ENCODE measurements at places on chromosomes 12 and 14.

GRCh38 chr12:108043286-108043685 is 85.8 kb upstream of the WSCD2 start:
- DNase-seq = no peak

GRCh38 chr12:131208425-131208824 is 254.7 kb downstream of the ADGRD1 start:
- DNase-seq = no peak

DNA sequence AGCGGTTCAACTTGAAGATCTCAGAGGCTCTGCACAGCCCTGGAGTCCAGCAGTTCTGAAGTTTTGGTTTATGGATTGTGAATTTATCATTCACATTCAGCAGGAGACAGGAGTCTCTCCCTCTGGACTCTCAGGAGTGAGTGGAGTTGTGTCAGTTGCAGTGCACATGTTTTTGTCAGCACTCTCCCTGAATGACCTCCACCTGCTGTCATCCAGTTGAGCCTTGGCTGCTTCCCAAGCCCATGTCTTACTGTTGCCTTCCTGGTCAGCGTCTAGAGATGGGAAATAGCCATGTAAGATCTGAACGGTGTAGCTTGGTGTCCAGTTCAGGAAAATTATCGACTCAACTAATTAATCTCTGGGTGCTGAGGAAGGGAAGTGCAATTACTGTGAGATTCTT is 133.2 kb downstream of the PRKCH start:
- DNase-seq = no peak

GRCh38 chr12:16946704-16947103 is 340.7 kb upstream of the LMO3 start:
- DNase-seq = no peak

GRCh38 chr14:36656687-36657398 is 4.8 kb upstream of the PAX9 start:
- DNase-seq = no peak

GRCh38 chr14:20723488-20723887 is 22.2 kb upstream of the EDDM3A start:
- no peak for DNase-seq

DNA sequence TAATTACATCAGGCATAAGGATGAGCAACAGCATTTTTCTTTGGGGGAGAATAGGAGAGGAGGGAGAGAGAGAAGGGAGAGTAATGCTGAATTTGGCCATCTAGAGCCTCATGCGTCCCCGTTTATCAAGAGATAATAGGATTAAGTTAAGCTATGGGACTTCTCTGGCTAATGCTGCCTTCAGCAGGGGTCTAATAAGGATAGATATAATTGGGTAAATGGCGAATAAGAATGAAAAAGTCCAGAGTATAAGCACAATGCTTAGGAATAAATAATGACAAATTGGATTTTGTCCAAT is 470.0 kb downstream of the EGLN3 start:
- no peak for DNase-seq

- peak; percentile 9 for DNase-seq
These were observed 106.6 kb downstream of the BRMS1L start for GRCh38 chr14:35932659-35933159.

GRCh38 chr14:39446131-39446744 is 14.0 kb upstream of the FBXO33 start:
- DNase-seq = no peak

GRCh38 chr12:28506271-28506670 is 316.0 kb downstream of the CCDC91 start:
- no peak for DNase-seq

- peak; percentile 48 for DNase-seq
These were observed 138.8 kb upstream of the WSCD2 start for GRCh38 chr12:107990325-107990724.

DNA sequence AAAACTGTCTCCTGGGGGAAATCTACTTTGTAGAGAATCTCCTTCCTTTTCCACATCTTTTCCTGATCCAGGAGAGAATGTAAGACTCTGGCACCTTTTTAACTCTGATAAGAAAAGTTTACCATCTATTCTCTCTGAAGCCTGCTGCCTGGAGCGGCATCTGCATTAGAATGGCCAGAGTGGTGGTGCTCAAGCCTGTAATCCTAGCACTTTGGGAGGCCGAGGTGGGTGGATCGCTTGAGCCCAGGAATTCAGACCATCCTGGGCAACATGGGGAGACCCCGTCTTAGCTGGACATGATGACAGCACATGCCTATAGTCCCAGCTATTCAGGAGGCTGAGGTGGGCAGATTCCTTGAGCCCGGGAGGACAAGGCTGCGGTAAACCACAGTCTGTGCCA is 1.4 kb upstream of the CHFR start:
- DNase-seq = no peak

GRCh38 chr12:64633011-64633939 is 23.0 kb downstream of the RASSF3 start:
- no peak for DNase-seq

- no peak for DNase-seq
These were observed 97.7 kb downstream of the AKAP6 start for GRCh38 chr14:32426586-32427388.

DNA sequence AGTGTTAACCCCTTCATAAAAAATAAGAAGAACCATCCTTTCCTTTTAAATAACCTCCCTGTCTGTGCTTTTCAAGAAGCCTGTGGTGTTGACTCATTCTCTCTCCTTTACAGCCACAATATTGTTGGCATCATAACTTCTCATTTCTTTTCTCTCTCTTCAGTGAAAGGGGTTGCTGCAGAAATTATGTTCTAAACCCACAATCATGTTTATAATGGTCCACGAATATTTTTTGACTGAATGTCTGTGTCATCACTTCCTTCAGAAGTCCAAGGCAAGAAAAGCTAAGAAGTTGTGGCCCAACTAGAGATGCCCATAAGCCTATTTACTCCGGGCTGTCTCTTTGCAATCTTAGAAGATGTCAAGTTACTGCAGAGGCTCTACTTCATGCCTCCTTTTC is 488.3 kb downstream of the APAF1 start:
- DNase-seq = no peak

GRCh38 chr12:105706321-105706972 is 376.0 kb downstream of the C12orf75 start:
- no peak for DNase-seq

DNA sequence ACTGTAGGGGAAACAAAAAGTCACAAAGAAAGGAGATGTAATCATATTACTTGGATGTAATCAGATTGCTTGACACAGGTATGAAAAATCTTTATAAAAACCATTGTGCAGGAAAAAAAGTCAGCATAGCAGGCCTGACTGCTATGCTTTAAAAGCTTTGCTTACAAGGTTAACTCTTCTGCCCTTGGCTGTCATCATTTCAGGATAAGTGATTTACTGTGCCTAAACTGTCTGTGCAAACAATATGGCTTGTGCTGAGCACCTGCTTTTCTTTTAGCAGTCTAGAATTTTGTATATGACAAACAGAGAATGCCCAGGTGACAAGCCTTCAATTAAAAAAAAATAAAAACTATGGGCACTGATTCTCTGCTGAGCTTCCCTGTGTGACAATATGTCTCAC is 63.8 kb upstream of the PLEKHG7 start:
- DNase-seq = no peak

GRCh38 chr12:96907671-96908422 is 790 bp downstream of the NEDD1 start:
- peak; percentile 26 for DNase-seq

DNA sequence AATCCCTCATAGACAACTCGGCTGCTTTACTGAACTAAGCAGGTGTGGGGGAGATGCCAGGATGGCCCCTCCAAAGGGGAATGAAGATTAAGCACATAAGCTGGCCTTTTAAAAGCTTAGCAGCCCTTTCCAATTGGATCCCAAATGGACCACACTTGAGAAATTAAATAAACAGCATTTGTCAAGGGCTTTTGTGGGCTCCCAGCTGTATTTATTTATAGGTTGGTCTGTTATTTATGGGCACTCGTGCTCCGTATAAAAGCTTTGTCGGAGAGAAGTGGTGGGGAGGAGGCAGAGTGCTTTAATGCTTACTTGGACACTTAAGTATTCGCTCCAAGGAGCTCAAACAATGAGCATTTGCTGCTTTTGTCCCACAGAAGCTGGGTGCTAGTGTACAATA is 580.2 kb downstream of the MED13L start:
- no peak for DNase-seq

Data from CD8-positive, alpha-beta T cell (primary cell).